ENCODE measurements at places on chromosomes 5 and 9.

DNA sequence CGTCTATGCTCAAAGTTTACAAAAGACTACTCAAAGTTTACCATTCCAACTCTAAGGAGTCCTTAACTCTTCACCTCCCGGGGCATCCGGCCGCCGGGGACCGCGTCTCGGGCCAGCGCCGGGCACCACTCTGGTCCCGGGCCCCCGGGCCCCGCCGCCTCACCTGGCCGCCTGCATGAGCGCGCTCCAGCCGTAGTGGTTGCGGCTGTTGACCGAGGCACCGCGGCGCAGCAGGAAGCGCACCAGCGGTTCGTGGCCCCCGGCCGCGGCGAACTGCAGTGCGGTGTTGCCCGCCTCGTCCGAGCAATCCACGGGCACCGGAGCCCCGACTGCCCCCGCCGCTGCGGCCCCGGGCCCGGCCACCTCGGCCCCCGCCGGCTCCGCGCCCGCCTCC, 388 bp downstream of the ANKS6 start:
- no peak for DNase-seq

GRCh38 chr5:89572696-89573095, 689.7 kb upstream of the MEF2C start:
- DNase-seq: no peak

- no peak for DNase-seq
These were observed 1258.6 kb downstream of the CDH12 start for GRCh38 chr5:21594566-21594965.

DNA sequence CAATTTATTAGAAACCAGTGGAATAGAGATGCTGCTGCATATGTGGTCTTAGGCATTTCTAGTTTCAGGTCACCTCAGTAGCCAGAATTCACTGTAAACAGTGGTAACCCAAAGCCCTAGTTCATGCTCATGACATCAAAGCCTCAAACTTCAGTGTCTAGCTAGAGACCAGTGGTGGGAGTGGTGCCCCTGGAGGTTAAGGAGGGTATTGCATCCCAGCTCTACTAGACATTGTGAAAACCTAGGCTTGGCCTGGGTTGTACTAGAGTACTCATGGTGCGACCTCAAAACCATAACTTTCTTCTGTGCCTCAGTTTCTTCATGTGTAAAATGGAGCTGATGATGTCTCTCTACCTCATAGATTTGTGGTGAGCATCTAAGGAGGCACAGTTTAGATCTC, 18.8 kb downstream of the COL5A1 start:
- no peak for DNase-seq

- DNase-seq: no peak
These were observed 16.3 kb upstream of the IGFBPL1 start for GRCh38 chr9:38440516-38440915.

- no peak for DNase-seq
These were observed 18.7 kb upstream of the B4GALT1 start for GRCh38 chr9:33185858-33186257.

GRCh38 chr5:65329266-65329665, 152.5 kb downstream of the ADAMTS6 start:
- no peak for DNase-seq

- no peak for DNase-seq
These were observed 58.4 kb downstream of the SLC1A3 start for GRCh38 chr5:36664766-36665165.

DNA sequence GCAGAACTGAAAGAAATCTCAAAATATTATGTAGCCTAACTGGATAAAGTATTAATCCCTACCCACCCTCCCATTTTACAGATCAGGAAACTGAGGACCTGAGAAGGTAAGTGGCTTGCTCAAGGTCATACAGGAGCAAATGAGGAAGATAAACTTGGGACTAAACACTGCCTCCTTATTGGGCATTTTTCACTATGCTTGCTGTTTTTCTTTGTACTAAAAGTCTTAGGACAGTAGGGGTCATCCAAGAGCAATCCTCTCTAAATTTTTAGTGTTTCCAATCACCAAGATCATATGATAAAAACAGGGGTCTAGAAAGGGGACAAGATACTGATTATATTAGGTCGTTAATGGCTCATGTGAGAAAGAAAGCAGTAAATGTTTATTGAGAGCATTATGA, 80.8 kb downstream of the RORB start:
- no peak for DNase-seq

DNA sequence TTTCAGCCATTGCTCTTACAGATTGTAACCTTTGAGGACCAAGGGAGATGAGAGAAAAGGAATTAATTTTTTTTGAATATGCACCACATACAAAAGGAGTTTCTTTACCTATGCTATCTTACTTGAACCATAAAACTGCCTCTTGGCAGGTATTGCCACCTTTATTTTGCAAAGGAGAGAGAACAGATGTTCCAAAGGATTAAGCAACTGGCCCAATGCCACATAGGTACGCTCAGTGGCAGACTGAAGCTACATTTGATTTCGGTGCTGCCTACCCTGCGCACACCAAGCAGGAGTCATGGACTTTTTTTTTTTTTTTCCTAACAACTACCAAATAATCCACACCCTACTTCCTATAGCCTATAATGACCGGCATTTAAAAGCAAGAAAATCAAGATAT, 43.1 kb downstream of the SAXO1 start:
- no peak for DNase-seq

GRCh38 chr5:172733131-172733973, 37.6 kb downstream of the DUSP1 start:
- no peak for DNase-seq

DNA sequence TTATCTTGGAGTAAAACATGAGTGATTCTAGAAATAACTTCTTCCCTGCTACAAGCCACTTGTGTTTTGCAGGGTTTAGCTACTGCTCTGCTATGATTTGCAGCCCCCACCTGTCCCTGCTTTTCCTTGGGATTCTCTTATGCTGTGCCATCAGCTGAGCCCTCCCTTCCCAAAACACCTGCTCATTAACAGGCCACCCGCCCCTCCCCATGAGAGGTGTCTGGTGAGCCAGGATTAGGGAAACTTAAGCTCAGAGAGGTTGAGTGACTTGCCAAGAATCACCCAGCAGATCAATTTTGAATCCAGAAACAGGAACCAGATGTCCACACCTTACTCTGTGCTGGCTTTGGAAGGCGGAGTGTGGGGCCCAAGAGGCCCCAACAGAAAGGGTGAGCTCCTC, 111.7 kb upstream of the CXCL14 start:
- no peak for DNase-seq

GRCh38 chr5:14415024-14415697, 166.4 kb upstream of the OTULINL start:
- DNase-seq: no peak

Data from effector CD8-positive, alpha-beta T cell (primary cell).